ENCODE measurements at places on chromosomes 11 and 22. TPM values are rescaled to one million over a fixed set of nuclear protein-coding genes. Genes with fewer than 3 reads are reported as not detected.
A peak's percentile ranks its signal among the peaks of the same experiment; 100 is the strongest.

Gene GUCD1
- total RNA-seq: 133 TPM

Gene RCOR2
- 9.8 TPM for total RNA-seq

Gene OR52I2
- total RNA-seq: not detected

Gene GLYATL1
- total RNA-seq: not detected

Gene DEFB131B
- total RNA-seq: not detected

Gene KDM4D
- total RNA-seq: 1.1 TPM

Gene DDTL
- total RNA-seq: 1.5 TPM

Gene RIMBP3C
- 0.18 TPM for total RNA-seq

Gene H19
- 279 TPM for total RNA-seq

Gene FXYD6
- 47.8 TPM for total RNA-seq

Gene TSGA10IP
- not detected for total RNA-seq

DNA sequence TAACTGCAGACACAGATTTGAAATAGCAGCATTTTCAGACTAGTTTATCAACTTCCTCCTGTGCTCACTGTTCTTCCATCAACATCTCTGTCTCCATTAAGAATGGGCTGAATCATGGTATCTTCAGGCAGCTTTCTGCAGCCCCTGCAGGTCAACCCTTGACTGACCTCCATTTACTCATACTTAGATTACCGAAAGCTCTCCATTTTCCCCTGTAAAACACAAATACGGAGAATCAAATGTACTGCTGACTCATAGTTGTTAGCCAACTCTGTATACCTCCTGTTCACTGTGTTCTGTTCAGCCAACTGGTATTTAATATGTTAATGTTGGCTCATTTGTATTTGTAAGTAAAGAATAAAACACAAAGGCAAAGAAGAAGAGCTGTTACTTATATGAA, 364.0 kb downstream of the CASP12 start:
- DNase-seq: no peak

DNA sequence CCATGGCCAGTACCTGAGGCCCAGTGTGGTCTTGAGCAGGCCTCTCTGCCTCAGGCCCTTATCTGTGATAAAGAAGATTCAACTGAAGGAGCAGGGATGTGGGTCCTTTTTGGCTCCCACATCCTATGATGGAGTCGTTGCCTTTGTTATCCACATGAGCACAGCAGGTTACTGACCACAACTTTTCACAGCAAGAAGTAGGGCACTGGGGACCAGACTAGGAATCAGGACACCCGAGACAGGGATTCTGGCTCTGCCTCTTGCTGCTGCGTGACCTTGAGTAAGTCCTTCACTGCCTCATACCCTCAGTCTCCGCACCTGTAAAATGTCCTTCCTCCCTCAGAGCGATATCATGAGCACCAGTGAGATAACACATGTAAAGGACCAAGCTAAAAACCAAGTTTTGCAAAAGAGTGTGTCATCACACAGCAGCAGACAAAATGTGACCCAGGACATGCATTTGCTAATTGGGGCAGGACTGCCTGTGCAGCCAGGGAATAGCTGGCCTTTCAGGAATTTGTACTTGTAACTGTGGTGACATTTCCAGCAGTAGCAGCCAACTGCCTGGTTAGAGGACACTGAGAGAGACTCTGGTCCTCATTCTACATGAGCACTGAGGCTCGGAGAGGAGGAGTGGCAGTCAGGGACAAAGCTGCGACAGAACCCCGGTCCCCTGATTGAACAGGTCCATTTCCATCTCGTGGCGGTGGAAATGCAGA, 13.2 kb upstream of the SMIM35 start:
- no peak for DNase-seq

DNA sequence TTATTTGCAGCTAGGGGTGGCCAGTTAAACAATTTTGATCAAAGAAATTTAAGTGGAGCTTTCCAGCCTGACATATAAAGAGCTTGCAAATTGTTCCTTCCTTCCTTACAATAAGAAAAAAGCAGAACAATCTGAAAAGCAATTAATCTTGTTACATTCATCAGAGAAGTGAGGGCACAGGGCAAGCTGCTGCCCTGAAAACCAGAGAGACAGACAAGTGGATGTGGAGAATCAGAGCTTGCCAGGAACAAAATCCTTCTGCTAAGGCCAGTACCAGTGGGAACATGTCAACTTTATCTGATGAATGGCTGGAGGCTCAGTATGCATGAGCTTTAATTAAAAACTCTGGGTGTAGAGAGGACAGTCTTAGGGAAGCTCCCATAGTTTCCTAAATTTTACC, 8.8 kb downstream of the CCDC179 start:
- no peak for DNase-seq

DNA sequence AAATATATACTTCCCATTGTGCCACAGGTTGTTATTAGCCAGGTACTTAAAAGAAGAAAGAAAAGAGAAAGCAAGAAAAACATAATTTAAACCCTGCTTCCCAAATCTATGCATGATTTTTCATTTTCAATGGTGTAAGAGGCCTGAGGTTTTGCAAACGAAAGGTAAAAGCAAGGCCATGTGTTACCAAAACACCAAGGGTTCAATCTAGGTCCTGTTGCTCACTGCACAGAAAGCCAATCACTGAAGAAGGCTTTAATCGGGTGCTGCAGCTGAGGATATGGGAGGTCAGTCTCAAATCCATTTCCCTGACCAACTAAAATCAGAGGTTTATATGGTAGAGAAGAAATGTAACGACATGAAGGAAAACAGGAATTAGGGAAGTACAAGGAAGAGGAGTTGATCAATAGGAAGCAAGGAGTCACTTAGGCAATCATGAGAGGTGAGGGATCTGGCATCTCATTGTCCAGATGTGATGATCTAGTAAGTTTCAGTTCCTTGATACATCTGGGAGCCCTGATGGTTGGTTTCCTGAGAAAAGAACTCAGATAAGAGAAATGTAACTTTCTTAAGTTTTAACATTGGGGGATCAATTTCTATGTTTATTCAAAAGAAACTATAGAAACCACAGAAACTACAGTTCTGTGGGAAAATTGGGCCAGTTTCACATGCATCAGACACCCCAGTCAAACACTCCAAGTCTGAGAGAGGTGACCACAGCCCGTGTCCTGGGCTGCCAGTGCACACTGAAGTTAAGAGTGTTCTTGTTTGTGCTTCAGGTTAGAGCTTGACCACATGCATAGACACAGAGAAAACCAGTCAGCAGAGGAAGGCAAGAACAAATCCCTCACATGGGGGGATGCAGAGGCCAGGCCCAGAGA, 18.1 kb upstream of the DKK3 start:
- DNase-seq: no peak

DNA sequence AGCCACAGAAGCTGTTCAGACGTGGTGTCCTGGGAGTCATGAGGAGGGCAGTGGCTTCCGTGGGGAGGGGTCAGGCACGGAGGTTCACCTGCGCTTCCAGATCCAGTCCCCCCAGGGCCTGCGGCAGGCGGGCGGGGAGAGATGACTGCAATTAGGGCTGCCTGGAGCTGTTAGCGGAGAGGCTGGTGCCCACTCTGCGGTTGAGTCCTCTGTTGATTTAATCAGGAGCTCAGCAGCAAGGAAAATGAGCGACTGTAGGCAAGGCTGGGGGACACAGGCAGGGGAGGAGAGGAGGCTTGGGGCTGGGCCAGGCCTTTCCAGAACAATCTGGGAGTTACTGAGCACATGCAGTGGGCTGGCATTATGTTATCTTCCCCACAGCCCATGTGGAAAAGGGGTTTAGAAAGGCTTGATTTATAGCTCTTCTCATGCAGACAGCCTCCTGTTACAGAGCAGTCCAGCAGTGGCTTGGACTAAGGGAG, 13.1 kb downstream of the PLCB3 start:
- peak; percentile 57 for DNase-seq

GRCh38 chr11:19232910-19233503, 7.7 kb downstream of the E2F8 start:
- DNase-seq: no peak

- no peak for DNase-seq
These were observed 14.9 kb downstream of the TBCEL start for GRCh38 chr11:121038648-121039409.

GRCh38 chr11:55942785-55943392, 6.7 kb upstream of the OR5I1 start:
- no peak for DNase-seq

GRCh38 chr11:93131709-93132108, 66.1 kb downstream of the SLC36A4 start:
- DNase-seq: no peak

GRCh38 chr11:120771551-120772060, 252.3 kb upstream of the TBCEL start:
- DNase-seq: no peak

DNA sequence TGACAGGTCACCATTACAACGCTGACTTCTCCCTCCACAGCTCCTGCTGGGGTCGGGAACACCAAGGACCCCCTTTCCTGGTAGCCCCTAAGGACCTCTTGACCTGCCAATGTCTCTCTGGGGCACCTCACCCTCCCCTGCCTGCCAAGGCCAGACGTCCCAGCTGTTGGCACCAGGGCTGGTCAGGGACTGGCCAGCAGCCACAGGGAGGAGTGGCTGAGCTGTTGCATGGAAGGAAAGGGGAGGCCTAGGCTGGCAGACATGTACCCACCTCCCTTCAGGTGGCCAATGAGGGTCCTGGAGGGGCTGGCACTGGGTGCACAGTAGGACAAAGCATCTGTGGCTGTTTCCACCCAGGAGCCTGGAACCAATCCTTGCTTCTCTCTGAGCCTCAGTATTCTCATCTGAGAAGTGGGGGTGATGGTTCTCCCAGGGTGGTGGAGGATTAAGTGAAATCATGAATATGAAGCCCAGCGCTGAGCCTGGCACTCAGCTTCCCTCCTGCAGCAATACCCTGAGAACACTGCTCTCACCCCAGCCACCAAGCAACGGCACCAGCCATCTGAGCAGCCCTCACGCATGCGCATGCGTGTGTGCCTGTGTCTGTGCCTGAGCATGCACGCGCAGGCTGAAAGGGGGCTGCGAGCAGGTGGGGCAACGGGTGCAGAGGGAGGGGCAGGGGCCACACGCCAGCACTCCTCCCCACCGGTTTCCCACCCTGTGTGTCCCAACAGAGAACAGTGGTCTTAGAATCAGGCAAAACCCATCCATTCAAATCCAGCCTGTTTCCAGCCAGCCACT, 5.9 kb downstream of the KCNJ4 start:
- DNase-seq: no peak

DNA sequence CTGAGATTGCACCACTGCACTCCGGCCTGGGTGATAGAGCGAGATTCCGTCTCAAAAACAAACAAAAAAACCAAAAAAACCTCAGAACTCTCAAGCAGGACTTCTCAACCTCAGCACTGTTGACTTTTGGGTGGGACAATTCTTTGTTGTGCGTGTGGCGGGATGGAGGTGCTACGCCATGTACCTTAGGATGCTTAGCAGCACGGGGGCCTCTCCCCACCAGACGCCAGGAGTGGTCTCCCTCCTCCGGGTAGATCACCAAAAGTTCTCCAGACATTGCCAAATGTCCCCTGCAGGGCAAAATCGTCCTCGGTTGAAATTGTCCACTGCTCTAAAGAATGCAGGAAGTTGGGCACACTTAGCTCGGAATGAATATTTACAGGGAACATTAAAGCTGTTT, 26.9 kb upstream of the ATXN10 start:
- no peak for DNase-seq

DNA sequence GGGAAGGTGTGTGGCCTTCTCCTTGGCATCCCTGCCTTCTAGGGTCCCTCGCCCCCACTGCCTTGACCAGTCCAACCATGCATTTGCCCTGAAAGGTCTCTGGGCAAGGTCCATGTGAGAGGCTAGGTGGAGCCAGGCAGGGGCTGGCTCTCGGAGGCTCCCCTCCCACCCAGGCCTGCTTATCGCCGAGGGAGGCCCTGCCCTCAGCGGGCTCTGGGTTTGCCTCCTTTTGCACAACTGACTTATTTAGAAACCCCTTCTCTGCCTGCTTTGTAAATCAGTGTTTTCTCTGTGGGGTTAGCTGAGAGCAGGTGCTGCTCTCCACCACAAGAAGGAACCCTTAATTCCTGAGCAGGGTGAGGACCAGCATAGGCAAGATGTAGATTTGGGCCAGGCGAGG, 47.7 kb downstream of the CD82 start:
- no peak for DNase-seq

DNA sequence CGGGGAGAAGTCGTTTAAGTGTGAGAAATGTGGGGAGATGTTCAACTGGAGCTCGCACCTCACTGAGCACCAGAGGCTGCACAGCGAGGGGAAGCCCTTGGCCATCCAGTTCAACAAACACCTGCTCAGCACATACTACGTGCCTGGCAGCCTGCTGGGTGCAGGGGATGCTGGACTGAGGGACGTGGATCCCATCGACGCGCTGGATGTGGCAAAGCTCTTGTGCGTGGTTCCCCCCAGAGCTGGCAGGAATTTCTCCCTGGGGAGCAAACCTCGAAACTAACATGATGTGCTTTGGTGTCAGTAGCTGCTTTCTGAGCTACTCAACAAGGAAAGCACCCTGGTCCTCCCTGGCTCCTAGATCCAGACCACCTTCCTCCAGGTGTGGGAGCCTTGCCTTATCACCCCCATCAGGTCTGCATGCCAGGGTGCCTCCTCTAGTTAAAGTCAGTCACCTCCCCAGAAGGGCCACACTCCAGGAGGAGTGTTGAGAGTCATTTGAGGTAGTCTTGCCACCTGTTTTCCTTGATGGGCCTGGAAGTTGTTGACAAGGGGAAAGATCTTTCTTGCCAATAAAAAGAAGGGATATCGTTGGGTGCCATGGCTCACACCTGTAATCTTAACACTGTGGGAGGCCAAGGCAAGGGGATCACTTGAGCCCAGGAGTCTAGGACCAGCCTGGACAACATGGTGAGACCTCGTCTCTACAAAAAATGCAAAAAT, 12.9 kb downstream of the ZNF74 start:
- DNase-seq: no peak

- peak; percentile 86 for DNase-seq
These were observed 76.0 kb upstream of the WNT7B start for GRCh38 chr22:46052801-46053562.

- peak; percentile 64 for DNase-seq
These were observed 2.3 kb downstream of the THAP7 start for GRCh38 chr22:20999350-21000206.

DNA sequence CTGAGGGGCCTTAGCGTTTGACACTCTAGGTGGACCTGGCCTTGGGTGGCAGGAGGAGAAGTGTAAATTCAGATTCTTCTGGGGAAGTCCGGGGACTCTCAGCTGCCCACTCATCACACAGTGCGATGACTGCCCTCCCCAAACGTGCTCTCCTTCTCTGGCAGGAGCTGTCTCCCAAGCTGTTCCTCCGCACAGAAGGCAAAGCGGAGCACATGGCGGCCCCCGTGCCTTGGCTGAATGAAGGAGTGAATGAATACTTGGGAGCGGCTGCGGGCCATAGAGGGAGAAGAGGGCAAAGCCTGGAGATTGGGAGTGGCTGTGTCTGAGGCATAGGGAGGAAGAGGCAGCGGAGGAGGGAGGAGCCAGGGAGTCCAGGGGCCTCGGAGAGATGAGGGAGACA, 6.9 kb upstream of the NAA40 start:
- DNase-seq: peak; percentile 44

DNA sequence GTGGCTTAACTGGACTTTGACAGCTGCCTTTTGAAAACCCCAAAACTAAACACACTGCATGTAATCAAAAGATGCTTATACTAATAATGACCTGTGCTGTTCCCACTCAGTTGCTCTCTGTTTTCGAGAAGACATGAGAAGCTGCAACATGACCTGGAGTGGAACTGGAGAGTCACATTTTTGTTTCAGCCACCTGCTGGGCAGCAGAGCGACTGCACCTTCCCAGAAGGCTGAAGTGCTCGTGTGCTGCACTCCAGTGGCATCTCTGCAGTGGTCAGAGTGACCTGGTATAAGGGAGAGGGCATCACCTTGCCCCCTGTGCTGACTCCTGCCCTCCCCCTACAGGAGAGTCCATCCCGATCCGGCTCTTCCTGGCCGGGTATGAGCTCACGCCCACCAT, 8.6 kb downstream of the THYN1 start:
- no peak for DNase-seq

Data from right cardiac atrium (tissue), 5 donors.